ENCODE measurements at places on chromosomes 4 and X. TPM values are rescaled to one million over a fixed set of nuclear protein-coding genes. Genes with fewer than 3 reads are reported as not detected.

DCX gene
- polyA plus RNA-seq: 0.01 TPM

GRCh38 chr4:176393306-176394013, 73.7 kb downstream of the SPCS3 start:
- peak; percentile 4 for DNase-seq

DNA sequence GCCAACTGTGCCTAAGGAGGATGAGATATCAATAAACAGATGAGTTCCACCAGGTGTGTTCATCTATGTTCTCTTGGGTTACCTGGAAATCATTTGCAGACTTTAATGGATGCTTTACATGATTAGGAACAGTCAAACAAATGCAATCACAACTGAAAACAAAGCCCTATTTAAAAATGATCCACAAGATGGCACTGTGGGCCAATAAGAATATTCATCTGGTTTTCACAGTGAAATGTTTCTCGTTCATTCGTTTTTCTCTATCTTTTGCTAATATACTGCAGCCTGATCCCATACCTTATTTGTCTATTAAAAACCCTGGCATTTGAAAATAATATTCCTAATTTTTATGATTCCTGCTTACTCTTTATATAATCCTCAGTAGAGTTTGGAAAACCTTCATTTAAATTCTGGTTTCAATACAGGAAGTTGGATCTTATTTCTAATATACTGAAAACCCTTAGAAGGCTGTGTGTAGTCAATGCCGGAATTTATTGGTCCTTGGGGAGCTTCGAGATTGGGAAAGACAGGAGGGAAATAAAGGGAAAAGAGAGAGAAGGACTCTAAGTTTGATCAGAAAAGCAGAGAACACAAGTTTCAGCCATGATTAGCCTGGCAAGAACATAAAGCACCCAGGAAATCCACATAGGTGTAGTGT, 63.8 kb upstream of the TAPT1 start:
- DNase-seq: no peak

DNA sequence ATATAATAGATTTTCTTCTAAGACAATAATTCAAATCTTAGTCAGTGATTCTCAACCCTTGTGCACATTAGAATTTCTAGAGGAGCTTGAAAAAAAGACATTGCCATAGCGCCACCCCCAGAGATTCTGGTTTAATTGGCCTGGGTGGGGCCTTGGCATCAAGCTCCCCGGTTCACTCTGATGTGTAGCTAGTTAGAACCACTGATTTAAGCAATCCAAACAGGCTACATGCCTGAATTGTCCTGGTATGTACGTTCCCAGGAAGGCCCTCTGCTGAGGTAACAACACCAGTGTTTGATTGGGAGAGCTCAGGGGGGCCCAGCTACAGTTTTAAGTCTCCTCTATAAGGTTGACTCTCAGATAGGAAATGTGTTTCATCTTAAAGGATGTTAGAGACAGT, 1.3 kb upstream of the ATP10D start:
- no peak for DNase-seq

GAGE2A gene
- not detected for polyA plus RNA-seq

OPN1MW gene
- polyA plus RNA-seq: not detected

- no peak for DNase-seq
These were observed 75.8 kb upstream of the IQCM start for GRCh38 chr4:149891426-149891825.

DNA sequence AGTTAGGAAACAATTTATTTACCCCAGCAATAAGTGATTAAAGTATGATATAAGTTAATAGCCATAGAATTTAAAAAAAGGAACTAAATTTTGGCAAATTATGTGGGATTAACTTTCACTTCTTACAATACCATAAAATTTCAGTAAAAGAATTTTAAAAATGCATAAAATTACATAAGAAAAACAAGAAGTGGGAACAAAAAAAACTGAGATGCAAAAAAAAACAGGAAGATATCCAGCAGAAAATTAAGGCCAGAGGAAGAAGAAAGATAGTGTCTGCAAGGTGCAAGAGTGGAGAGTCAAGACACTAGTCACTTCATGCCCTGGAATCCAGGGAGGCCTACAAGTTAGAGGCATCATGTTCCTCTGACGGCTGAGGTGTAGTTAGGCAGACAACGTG, 184.2 kb downstream of the GASK1B start:
- no peak for DNase-seq

DNA sequence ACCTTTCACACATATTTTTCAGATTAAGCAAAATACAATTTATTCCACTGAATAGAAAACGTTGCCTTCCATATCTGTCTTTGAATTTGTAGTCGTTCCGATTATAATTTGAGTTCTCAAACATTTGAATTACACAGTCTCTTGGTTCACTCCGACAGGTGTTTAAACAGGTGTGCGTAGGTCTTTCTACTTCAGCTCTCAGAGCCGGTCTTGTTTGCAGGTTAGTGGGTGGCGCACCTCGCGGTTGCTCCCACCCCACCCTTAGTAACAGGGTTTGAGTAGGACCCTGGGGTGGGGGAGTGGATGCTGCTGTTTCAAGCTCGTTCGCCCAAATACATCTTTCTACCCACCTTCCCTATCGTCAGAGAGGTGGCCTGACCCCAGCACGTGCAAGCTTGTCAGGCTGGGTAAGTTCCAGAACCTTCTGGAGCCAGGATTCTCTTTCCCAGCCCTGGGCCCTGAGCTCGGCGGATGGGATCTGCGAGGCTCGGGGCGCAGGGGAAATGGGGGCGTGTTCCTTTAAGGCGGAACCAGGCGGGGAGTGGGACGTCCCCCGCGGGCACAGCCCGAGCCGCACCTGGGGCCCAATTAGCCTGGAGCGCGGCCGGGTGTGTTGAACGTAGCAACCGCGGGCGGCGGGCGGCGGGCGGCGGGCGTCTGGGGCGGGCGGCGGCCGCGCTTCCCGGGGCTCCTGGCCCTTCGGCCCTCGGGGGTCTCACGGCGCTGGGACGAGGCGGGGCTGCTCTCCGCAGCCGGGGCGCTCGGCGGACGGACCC, at the start of gene FAM149A:
FAM149A (plus strand) TSS at position 591 of the 776 bp plus-strand sequence.
- DNase-seq: peak; percentile 73

GRCh38 chr4:48450740-48451139, 32.4 kb upstream of the SLC10A4 start:
- no peak for DNase-seq

GRCh38 chr4:115121351-115122043, 8.1 kb upstream of the NDST4 start:
- no peak for DNase-seq

NUDT10 gene
- polyA plus RNA-seq: 0.32 TPM

- no peak for DNase-seq
These were observed 472.5 kb downstream of the STPG2 start for GRCh38 chr4:97670703-97671269.

DNA sequence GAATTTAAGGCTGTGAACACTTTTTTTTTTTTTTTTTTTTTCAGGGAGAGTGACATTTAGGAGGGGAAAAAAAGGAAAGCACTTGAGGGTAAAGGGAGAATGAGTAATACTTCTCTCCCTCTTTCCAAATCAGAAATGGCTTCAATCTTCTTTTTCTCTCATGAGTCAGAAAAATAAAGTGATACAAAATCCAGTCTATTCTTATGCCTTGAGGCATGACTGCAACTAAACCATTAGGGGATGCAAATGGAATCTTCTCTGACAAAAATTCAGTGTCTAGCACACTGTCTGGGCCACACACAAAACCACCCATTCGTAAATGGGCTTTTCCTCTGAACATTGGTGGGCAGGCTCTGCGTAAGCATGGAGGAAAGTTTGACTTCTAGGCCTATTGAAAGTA, 46.7 kb upstream of the POU4F2 start:
- DNase-seq: no peak

GRCh38 chr4:126440297-126440696, 1125.5 kb downstream of the FAT4 start:
- no peak for DNase-seq

GRCh38 chrX:154507673-154508383, 8.2 kb downstream of the FAM3A start:
- DNase-seq: no peak

CYLC1 gene
- polyA plus RNA-seq: not detected

DNA sequence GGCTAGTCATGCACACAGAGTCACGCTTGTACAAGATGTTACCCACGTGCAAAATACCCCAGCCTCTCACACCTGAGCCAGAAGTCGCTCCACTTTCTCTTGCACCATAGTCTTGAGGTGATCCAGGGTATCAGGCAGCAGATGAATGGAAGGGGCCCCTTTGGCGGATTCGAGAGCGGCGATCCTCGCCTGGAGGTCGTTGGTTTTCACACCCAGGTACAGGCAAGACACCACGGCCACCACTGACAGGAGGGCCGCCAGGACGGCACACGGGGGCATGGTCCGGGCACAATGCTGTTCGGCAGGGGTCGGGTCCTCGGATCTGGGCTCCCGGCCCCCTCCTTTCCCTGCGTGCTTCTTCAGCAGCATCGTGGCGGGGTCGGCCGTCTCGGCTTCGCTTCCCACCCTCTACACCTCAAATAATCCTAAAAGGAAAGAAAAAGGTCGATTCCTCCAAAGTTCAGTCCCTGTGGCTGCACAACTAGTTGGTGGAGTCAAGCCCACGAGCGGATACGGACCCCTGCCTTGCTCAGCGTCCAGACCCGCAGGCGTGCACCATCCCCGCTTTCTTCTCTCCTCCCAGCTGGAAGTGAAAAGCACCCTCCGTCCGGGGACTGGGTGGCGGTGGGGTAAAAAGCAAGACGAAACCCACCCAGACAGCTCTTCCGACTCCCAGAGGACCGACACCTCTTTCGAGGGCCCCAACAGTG, 652 bp downstream of the COL25A1 start:
- peak; percentile 2 for DNase-seq

GRCh38 chr4:98539741-98540140, 118.7 kb downstream of the TSPAN5 start:
- no peak for DNase-seq

KLB gene
- polyA plus RNA-seq: 0.26 TPM

PAGE2 gene
- not detected for polyA plus RNA-seq

- no peak for DNase-seq
These were observed 267.8 kb upstream of the INTU start for GRCh38 chr4:127364911-127365310.

DNA sequence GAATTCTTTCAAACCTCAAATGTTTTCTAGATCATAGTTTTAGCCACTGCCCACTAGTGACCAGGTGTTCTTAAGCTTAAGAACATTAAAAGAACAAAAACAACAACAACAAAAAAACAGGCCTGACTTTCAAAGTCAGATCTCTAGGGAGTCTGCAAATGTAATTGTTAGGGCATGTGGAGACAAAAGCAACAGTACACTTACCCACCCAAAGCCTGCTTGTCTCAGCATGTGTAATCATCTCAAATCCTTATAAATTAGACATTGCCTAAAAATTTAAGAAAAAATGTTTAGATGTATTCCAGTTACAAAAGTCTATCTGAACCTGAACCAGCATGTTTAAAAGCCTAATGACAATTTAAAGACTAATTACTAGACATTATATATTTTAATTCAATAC, 79.9 kb downstream of the SLC7A11 start:
- DNase-seq: no peak

DNA sequence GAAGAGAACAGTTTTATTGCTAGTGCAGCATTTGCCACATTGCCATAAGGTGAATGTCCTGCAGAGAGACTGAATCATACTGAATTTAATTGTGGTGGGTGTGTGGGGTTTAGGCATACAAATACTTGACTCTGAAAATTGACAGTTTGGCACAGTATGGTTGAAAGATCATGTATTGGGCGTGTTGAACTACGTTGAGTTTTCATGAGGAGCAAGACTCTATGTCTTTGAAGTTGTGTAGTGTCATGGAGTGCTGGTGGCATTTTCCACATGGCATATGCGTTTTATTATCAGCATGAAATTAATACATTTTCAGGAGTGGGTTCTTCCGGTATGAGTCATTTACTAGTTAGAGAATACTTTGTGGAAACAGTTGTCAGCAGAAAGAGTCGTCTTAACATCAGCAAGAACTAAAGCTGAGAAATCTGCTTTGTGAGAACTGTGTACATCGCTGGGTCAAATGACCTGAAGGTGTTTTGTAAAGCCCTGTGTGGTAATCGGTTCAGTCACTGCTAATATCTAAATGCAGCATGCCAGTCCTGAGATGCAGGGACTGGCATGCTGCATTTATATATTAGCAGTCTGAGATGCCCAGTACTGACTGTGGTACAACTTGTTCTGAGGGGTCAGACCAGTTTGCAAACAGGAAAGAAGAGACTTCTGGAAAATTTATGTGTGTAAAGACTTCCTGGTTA, 50.3 kb downstream of the ARHGAP10 start:
- DNase-seq: peak; percentile 47

- no peak for DNase-seq
These were observed 202.3 kb upstream of the NEIL3 start for GRCh38 chr4:177107288-177107921.

RAB33B gene
- polyA plus RNA-seq: 4.9 TPM

DNA sequence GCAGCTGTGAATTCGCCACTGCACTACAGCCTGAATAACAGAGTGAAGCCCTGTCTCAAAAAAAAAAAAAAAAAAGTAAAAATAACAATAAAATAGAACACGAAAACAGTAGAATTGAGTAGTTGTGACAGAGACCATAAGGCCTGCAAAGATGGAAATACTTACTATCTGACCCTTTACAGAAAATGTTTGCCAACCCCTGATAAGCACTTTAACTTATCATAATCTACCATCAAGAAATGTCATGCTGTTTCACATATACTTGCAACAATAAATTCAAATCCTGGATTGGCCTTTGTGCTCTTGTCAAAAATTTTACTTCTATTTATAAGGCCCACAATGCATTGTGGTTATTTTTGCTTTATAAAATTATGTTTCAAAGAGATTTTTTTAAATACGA, 75.5 kb downstream of the ING2 start:
- DNase-seq: no peak

POU4F2 gene
- not detected for polyA plus RNA-seq

DNA sequence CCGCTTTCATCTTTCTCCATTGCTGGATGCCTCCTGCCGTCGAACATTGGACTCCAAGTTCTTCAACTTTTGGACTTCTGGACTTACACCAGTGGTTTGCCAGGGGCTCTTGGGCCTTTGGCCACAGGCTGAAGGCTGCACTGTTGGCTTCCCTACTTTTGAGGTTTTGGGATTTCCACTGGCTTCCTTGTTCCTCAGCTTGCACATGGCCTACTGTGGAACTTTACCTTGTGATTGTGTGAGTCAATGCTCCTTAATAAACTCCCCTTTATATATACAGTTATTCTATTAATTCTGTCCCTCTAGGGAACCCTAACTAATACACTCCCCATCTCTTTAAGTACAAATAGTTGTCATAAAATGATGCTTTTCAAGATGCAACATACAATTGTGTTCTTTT, 595.3 kb downstream of the ARAP2 start:
- DNase-seq: no peak

CFI gene
- 38.2 TPM for polyA plus RNA-seq

SLC49A3 gene
- 15.2 TPM for polyA plus RNA-seq

NUDT11 gene
- polyA plus RNA-seq: 0.44 TPM

GRCh38 chr4:3331511-3332394, 38.9 kb downstream of the RGS12 start:
- no peak for DNase-seq

Data from lung (tissue), 17 donors.